Suppressor macrophage treated with lipopolysaccharide for 4 hours (primary cell): ENCODE measurements at places on chromosomes 11 and 22.

- DNase-seq: peak; percentile 86
These were observed 25.0 kb upstream of the SUSD2 start for GRCh38 chr22:24156141-24156912.

DNA sequence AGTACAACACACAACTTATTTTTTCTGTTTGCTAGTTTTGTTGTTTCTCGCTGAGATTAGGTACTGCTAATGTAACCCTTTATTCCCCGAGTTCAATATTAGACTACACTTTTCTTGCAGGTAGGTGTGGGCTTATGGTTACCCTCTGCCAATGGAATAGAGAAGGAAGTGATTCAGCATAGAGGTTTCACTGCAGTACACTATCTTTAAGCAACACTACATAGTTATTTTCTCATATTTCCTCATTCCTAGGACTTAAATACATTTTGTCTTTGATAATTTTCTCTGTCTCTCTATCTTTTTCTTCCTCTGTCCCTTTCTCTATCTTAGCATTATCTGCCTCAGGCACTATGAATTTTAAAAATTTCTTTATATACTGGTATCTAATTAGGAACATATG lies 791.0 kb downstream of the FAM181B start:
- no peak for DNase-seq

DNA sequence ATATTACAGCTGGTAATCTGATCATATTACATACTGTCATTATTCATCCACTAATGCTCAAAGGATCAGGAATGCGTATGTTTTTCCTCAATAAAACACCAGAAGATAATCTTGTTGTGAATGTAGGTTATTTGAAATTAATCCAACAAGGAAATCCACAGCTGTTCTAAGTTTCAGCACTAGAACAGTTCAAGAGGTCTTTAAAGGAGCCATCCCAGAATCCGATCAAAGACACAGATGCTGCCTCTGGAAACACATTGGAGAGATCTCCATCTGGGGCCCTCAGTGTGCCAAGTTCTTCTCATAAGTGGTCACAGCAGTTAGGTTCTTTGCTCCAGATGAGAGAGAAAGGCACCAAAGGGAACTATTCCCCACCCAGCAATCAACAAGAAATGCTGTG lies 1955.1 kb upstream of the RAG2 start:
- DNase-seq: no peak

DNA sequence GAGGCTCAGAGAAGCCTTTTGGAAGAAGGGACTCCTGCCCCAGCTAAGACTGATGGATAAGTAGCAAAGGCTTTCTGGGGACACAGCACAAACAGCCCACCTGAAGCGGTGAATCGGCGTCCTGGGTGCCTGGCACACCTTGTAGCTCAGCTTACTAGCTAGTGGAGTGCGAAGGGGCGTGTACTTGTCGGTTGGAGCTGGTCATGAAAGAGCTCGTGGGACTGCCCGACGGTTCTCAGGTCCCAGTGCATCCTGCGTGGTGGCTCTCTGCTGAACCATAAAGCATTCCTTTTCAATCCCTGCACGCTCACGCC lies 690 bp upstream of the UVRAG start:
- no peak for DNase-seq

- DNase-seq: peak; percentile 51
These were observed 5.8 kb downstream of the PIWIL3 start for GRCh38 chr22:24768537-24769374.

DNA sequence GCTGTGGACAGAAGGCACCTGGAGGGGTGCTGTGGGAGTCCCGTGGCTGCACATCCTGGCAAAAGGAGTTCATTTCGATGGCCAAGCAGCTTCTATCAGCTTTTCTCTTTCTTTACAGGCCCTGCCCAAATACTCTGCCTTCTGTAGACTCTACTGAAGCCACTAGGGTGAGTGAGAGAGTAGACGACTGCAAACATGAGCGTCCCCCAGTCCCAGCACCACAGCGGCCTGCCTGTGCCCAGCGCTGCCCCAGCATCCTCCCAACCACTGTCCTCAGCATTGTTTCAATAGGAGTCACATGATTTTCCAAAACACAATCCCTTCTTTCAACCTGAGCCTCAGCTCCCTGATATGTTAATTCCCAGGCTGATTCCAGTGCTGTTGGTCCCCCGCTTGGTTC lies 110.0 kb downstream of the KIRREL3 start:
- no peak for DNase-seq

GRCh38 chr11:117998664-117999353 lies 12.6 kb downstream of the IL10RA start:
- no peak for DNase-seq

DNA sequence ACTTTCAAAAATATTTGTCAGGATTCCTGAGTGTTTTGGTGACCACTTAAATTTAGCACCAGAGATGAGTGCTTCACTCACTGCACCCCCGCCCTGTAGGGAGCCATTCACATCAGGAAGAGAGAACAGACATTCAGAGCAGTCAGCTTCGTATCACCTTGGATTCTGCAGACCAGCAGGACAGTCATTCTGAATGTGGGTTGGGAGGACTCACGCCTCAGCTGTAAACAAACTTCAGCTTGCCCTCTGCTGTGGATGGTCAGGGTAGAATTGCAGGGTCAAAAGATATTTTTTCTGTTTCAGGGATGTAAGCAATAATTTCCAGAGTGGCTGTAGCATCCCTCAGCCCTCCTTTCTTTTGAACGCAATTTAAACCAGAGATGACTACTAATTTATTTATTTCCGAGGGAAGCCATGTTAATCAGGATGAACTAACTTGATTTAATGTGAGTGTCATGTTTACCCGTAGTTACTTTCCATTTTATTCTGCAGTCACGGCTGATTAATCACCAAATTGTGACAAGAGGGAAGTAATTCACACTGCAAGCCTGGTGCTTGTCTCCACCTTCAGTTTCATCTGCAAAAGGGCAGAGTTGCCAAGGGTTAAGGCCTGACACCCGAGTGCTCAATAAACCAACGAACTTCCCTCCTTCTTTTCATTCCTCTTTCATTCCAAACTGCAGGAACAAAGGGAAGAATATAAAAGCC lies 174.2 kb upstream of the DDI1 start:
- DNase-seq: peak; percentile 60

DNA sequence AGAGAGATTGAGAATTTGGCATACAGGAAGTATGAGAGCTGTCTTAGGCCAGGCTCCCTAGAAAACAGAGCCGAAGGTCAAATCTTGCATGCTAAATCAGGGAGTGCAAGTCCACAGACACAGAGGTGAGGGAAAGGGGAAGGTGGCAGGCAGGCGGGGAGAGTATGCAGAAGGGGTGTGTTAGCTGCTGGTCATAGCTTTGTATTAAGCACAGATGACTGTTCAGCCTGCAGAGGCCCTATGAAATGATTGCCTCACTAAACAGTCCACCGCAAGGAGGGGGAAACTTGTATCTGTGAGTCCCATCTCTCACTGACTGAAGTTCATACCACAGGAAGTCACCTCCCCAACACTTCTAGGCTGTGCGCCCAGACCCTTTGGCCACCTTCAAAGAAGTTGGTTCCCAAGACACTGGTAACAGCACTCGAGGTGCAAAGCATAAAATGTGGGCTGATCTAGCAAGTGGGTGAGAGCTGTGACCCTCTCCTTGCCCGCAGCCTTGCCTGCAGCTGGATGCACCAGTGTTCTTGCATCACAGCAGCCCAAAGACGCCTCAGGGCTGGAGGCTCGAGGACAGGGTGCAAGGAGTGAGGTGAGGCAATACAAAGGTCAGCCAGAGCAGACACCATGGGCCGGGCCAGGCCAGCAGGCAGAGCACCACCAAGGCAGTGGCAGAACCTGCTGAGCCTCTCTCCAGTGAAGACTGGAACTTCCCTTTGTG lies 115.3 kb upstream of the TBCEL start:
- DNase-seq: no peak

DNA sequence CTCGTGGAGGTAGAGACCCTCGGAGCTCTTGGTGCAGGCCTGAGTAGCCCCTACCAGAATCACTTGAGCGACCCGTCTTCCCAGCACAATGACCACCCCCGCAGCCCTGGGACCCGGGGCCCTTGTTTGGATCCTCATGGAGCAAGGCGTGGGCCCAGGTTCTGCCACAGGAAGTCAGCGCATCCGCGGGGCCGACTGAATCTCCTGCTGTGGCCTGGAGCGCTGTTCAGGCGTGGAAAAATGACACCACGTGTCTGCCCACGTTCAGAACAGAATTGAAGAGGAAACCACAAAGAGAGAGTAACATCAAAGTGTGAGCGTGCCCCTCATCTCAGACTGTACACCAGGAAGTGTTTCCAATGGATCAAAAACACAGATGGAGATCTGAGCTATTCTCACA lies 1479.2 kb downstream of the TBC1D22A start:
- DNase-seq: no peak

GRCh38 chr11:61949169-61950034 lies 749 bp upstream of the BEST1 start:
- peak; percentile 79 for DNase-seq
